ENCODE measurements at places on chromosomes 2 and 18.

- peak; percentile 79 for DNase-seq
Observed at GRCh38 chr18:35042389-35043071, 1.3 kb downstream of the MAPRE2 start.

DNA sequence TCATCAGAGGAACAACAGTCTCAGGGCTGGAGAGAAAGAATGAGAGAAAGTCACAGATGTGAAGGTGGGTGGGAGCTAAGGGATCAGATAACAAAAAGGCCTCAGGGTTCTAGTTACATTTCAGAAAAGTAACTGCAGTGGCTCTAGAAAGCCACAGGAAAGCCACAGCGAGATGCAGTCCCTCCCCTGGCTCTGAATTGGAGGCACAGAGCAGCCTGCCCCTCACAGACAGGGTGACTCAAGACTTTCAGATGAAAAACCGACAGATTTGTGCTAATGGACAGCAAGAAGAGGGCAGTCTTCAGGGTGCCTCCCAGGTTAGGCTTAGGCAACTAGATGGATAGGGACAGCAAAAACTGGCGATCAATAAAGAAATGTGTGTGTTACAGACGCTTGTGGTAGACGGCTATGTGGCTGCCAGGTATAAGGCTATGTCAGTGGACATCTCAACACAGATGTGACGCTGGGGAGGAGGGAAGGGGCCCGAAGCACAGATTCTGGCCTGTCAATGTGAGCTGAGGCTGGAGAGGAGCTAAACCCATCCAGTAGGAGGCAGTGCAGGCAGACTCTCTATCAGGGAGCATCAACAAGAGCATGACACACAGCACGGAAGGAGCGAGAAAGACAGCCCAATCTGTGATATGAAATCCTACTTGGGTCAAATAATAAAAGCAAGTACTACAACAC, 26.2 kb downstream of the UNC50 start:
- peak; percentile 62 for DNase-seq

DNA sequence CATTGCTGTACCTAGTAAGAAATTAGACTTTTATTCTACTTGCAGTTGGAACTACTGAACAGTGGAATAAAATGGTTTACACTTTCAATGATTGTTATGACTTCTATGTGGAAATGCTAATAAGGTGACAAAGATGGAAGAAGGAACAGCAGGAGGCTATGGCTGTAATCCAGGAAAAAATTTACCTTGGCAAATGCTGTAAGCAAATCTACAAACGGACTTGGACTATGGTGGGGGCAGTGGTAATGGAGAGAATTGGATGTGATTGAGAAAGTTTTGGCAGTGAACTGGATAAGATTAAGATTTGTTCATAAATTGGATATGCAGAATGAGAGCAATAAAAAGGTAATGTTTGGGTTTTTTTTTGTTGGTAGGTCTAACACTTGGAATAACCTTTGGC, 111.0 kb upstream of the ERBB4 start:
- no peak for DNase-seq

- DNase-seq = no peak
Observed at GRCh38 chr2:205543262-205543843, 138.9 kb upstream of the NRP2 start.

DNA sequence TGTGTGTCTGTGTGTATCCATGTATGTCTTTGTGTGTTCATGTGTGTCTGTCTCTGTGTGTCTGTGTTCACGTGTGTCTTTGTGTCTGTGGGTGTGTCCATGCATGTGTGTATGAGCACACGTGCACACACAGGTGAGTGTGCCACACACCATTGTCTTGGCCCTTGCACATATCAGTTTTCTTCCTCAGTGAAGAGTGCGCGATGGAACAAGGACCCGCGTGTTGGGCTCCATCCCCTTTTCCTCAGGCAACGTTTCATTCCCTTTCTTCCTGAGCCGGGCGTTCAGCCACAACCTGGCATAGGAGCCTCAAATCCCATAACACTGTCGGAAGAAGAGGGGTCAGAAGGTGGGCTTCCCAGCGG, 74.3 kb downstream of the PTGR3 start:
- no peak for DNase-seq

GRCh38 chr2:240820607-240821428, 799 bp upstream of the KIF1A start:
- DNase-seq = no peak

GRCh38 chr18:26538524-26538923, 9.8 kb downstream of the KCTD1 start:
- no peak for DNase-seq

GRCh38 chr2:220915092-220915623, 656.9 kb downstream of the EPHA4 start:
- no peak for DNase-seq

- no peak for DNase-seq
Observed at GRCh38 chr2:175576270-175576669, 394.8 kb upstream of the ATP5MC3 start.

- DNase-seq = peak; percentile 71
Observed at GRCh38 chr2:11829947-11830707, 83.7 kb downstream of the LPIN1 start.

- no peak for DNase-seq
Observed at GRCh38 chr2:12776521-12776961, 59.8 kb downstream of the TRIB2 start.

- no peak for DNase-seq
Observed at GRCh38 chr2:236446521-236446920, 123.1 kb upstream of the ACKR3 start.

- no peak for DNase-seq
Observed at GRCh38 chr2:154704991-154705390, 6.5 kb downstream of the KCNJ3 start.

- DNase-seq = no peak
Observed at GRCh38 chr18:45325778-45326177, 289.5 kb upstream of the SLC14A2 start.

- DNase-seq = no peak
Observed at GRCh38 chr2:149399934-149400615, 69.7 kb downstream of the LYPD6 start.

DNA sequence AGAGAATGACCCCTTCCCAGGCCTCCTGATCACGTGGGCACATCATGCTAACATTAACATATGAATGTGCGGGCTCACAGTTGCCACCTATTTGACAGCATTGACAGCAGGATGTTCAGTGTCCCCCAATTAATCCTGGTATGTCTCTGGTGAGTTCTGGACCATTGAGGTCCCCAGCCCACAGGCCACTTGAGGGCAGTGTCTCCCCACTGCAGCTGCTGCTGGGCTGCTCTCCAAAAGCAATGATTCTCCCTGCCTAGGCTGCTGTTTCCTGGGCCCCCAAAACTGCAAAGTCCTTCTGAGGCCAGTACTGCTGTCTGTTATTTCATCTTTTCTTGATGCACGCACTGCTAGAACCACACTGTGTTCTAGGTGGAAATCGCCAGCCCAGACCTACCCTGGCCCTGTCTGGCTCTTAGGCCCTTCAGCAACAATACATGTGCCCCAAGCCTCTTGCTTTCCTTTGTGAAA, 52.7 kb upstream of the MAPK4 start:
- no peak for DNase-seq

DNA sequence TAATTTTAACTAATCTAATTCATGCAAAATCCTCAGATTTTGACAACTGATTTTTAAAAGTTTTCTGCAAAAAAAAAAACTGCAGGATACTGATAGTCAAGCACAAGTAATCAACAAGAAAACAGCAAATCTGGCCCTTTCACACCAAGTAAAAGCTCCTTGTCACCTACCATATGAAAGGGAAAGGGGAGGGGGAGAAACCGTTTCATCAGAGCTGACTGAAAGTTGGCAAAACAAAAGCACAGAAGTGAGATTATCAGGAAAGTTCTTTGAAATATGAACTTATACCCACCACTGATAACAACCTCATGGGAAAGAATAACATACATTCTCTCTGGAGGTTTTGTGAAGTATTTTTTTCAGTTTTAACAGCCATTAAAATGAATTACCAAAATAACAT, 38.7 kb downstream of the ZNF521 start:
- DNase-seq = no peak

DNA sequence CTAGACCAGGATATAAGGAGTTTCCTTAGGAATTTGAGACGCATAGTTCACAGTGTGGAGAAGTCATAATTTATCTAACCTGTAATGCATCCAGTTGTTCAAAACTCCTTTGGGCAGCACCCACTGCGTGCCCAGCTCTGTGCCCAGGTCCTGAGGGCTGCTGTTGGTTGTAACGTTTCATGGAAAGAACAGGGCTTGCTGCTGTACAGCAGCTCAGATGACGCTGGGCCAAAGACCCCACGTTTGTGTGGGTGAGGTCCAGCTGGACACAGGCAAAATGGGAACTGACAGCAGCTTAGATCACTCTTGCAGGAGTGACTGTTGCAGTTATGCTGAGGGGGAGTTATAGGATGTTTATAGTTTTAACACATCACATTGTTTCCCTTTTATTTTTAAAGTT, 30.0 kb upstream of the HS6ST1 start:
- DNase-seq = no peak

GRCh38 chr2:26529406-26530239, 51.7 kb upstream of the OTOF start:
- DNase-seq = no peak

All from CD4-positive, alpha-beta T cell treated with Interleukin-17A for 1 hour (primary cell).